ENCODE measurements at places on chromosomes 7 and 10. TPM values are rescaled to one million over a fixed set of nuclear protein-coding genes. Genes with fewer than 3 reads are reported as not detected.

GRCh38 chr10:70358446-70358845, 24.0 kb downstream of the LRRC20 start:
- no peak for DNase-seq

GRCh38 chr10:29838539-29838938, 203.8 kb upstream of the SVIL start:
- no peak for DNase-seq

DNA sequence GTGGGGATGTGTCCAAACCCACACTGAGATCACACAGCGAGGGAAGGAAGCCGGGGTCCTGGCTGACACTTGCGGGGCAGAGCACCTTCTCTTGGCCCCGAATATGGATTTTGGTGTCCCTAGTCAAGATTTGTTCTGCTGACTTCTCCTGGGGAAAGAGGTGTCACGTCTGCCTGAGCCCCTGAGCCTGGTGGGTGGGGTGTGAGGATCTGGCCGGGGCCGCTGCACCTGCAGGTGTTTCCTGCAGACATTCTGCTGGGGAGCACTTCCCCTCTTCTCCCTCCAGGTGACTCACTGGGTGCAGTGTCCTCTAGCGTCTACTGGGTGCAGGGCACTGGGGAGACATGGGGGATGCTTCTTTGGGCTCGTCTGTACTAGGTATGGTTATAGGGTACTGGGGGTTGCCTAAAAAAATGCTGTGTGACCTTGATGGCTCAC, 99.2 kb downstream of the GRK5 start:
- DNase-seq: no peak

GRCh38 chr7:129550693-129551360, 48.5 kb downstream of the SMKR1 start:
- peak; percentile 91 for DNase-seq

- DNase-seq: no peak
Observed at GRCh38 chr7:91598791-91599190, 281.7 kb downstream of the MTERF1 start.

GRCh38 chr7:531777-532176, 12.1 kb upstream of the PDGFA start:
- no peak for DNase-seq

- no peak for DNase-seq
Observed at GRCh38 chr10:30178356-30178964, 119.1 kb upstream of the JCAD start.

DNA sequence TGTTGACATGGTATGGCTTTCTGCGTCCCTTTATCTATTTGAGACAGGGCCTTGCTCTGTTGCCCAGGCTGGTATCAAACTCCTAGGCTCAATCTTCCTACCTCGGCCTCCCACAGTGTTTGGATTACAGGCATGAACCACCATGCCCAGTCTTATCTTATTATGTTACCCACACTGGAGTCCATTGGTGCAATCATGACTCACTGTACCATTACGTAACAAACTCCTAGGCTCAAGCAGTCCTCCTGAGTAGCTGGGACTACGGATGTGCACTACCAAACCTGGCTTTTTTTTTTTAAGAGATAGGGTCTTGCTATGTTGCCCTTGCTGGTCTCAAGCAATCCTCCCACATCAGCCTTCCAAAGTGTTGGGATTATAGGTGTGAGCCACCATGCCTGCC, 66.7 kb downstream of the CCDC3 start:
- no peak for DNase-seq

GRCh38 chr10:7337431-7338171, 73.2 kb downstream of the SFMBT2 start:
- DNase-seq: no peak

- no peak for DNase-seq
Observed at GRCh38 chr10:23053036-23053435, 42.3 kb upstream of the MSRB2 start.

DNA sequence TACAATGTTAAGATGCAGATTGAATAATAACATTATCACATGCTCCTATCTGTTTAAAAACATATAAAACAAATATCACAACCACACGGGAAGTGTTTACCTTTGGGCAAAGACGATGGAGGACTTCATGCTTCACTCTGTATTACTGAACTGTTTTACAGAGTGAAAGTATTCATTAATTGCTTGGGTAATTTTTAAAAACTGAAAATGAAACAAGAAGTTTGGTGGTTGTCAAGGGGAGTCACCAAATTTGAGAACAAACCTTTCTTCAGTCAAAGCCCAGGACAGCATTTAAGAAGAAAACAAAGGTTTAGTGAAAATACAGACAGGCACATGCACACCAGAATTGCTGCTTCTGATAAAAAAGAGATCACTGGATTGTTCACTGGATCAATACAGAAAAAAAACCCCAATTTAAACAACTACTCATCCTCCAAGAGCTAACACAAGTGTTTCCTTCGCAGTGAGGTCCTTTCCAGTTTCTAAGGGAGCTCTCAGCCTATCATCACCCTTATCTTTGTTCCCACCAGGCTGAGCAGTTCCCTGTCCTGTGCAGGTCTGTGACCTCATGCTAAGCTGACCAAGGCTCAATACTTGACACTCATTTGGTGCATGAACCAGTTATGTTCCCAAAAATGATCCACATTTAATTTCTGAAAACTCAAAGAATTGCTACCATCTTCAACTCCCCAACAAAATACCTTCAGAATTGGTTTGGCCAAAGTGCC, 8.8 kb downstream of the PARP12 start:
- DNase-seq: no peak

- no peak for DNase-seq
Observed at GRCh38 chr10:43120929-43121314, 17.3 kb upstream of the CSGALNACT2 start.

DNA sequence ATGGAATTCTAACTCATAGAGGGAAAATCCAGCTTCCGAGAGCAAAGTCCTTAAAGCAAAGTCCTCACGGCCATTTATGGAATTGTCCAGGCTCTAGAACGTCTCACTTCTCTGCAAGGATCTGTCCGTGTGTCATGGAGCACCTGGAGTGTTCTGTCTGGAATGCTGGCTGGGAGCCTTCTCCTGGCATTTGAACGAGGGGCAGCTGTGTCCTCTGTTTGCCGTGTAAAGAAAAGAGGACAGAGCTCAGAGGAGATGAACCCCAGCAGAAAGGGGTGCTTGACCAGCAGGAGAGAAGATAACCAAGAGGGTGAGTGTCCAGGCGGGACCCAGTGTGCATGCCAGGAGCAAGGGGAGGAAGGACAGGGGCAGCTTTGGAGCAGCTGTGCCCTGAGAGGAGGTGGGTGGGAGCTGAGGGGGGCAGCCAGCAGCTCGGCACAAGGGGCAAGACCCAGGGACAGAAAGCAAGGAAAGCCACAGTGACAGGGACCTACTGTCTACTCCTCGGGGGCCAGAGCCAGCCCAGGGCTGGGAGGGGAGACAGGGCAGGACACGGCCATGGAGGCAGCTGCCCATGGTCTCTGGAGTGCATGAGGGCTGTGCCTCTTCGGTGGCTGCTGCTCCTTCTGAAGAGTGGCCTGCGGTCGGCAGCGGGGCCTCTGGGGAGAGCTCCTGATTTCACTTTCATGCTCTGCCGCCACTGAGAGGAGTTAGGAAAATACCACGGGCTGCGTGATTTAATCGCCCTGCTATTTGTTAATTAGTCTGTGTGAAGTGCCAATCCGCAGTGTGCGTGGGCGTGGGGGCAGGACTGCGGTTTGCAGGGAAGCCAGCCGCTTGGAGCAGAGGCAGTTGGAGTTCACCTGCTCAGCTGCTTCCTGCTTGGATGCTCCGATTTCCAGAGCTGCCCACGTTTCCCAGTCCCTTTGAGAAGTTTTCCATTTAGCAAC, 149.3 kb upstream of the SHH start:
- no peak for DNase-seq

GRCh38 chr7:132430861-132431822, 145.1 kb downstream of the PLXNA4 start:
- peak; percentile 29 for DNase-seq

DNA sequence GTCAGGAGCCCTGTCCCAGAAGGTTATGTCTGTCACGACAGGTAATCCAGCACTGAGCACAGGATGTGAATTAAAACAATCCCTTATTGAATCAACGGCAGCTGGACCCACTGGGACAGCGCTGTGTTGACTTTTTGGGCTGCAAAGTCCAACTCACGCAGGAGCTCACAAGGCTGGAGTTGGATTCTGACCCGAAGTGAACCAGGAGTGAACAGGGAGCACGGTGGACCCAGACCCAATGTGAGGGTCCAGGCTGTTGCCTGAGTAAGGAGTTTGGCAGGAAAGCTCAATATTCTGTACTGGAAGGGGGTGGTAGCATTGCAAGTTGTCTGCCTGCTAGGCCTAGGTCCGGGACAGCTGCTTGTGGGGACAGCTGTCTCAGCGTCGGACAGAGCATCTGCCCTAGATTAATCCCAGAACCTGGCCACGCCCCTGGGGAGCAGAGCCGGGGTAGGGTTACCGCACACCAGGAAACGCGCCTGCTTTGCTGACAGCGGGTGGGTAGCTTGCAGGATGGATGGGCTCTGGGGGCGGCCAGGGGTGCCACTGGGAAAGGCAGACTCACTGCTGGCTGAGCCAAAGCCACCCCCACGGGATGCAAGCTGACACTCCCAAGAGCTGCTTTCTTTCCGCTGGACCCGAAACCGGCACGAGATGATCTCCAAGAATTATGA, 24.0 kb downstream of the COL26A1 start:
- DNase-seq: no peak

- no peak for DNase-seq
Observed at GRCh38 chr7:8134089-8134733, 127.8 kb downstream of the ICA1 start.

GRCh38 chr10:27838361-27838760, 92.7 kb upstream of the MKX start:
- DNase-seq: no peak

- no peak for DNase-seq
Observed at GRCh38 chr10:79295563-79295962, 51.7 kb upstream of the PPIF start.

GRCh38 chr10:22605168-22605567, 109.2 kb downstream of the PIP4K2A start:
- DNase-seq: no peak

DNA sequence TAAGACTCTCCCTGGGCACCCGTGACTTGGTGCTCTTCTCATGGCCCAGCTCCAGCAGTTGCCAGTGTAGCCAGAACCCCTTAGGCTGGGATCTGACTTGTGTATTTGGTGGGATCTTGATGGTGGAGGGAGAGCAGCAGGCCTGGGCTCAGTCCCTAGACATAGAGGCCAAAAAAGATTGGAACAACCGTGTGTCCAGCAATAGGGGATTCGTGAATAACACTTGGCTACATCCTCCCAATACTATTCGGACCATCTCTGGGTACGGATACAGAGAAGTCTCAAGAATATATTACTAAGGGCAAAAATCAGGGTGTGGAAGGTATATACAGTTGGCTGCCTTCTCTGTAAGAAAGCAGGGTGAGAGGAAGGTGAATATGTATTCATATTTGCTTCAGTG, 17.2 kb downstream of the RBM20 start:
- no peak for DNase-seq

DNA sequence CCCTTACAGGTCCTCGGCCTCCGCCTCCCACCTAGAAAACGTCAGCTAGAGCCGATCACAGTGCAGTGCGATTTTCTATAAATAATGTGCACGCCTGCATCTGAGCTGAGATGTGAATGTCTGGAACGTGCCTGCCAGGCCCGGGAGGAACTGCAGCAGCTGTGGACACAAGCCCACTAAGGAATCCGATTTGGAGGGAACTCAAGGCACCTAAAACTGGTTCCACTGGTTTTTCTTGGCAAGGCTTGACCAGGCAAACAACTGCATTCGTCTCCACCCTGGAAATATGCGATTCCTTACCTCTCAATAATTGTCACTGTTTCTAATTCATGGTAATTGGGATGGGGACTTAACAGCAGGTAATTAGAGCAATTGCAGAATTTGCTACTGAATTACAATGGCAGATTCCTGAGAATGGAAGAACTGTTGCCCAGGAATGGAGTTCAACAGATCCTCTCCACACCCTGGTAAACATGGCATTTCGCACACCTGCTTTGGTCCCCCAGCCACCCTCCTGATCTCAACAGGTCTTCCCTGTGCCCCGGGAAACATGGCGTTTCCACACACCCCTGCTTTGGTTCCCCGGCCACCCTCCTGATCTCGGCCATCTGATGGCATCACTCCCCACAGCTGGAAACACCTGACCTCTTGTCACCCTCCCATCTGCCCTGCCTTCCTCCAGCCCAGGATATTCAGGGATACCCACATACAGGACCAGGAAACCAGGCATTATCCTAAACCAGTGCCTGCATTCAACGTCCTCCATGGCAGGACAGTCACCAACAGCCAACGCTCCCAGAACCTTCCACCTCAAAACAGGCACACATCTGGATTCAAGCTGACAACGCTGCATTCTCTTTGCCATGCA, 76.0 kb downstream of the DIP2C start:
- DNase-seq: no peak

DNA sequence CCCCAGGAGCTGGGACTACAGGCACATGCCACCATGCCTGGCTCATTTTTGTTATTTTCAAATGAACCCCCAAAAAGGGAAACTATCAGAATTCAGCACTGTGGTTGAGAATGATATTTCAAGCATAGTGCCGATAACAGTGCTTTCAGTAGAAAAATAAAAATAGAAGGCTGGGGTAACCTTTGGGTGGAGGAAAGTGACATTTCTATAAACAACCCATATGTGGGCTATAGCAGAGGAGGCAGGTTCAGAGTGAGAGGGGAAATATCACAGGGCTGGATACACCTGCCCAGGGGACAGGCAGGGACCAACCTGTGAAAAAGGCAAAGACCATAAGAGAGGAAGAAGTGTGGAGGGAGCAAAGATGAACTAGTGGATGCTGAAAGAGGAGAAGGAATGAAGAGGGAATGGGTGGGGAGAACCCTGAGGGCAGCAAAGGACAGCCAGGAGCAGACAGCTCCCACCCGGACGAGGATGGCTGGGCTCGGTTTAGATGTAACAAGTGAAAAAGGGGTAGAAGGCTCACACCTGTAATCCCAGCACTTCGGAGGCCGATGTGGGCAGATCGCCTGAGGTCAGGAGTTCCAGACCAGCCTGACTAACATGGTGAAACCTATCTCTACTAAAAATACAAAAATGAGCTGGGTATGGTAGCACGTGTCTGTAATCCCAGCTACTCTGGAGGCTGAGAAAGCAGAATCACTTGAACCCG, 56.5 kb downstream of the MAP3K8 start:
- no peak for DNase-seq

- DNase-seq: no peak
Observed at GRCh38 chr10:3829156-3830050, 44.4 kb upstream of the KLF6 start.

GRCh38 chr7:11436316-11436715, 395.7 kb downstream of the THSD7A start:
- no peak for DNase-seq

Gene SPAM1
- polyA plus RNA-seq: not detected

Gene TSPAN13
- 12.6 TPM for polyA plus RNA-seq

Gene NEUROG3
- not detected for polyA plus RNA-seq

Gene ADARB2
- not detected for polyA plus RNA-seq

Gene H2BK1
- not detected for polyA plus RNA-seq

Gene SPDYE6
- polyA plus RNA-seq: not detected

Gene PNLIP
- not detected for polyA plus RNA-seq

Gene HERPUD2
- polyA plus RNA-seq: 53.0 TPM

Gene ANKRD1
- 3.2 TPM for polyA plus RNA-seq

Gene C1QL3
- polyA plus RNA-seq: not detected

Gene PKD2L1
- not detected for polyA plus RNA-seq

All from BJ (cell line).